ENCODE measurements at places on chromosomes 16 and 17. TPM values are rescaled to one million over a fixed set of nuclear protein-coding genes. Genes with fewer than 3 reads are reported as not detected.

LRRC37A2 gene
- 2.3 TPM for total RNA-seq

C16orf46 gene
- 0.90 TPM for total RNA-seq

PRAC1 gene
- not detected for total RNA-seq

TBC1D3E gene
- not detected for total RNA-seq

MYH3 gene
- 0.45 TPM for total RNA-seq

CCL5 gene
- not detected for total RNA-seq

ATF7IP2 gene
- 1.1 TPM for total RNA-seq

PRSS8 gene
- total RNA-seq = not detected

MT1H gene
- not detected for total RNA-seq

KCTD19 gene
- not detected for total RNA-seq

IRX3 gene
- total RNA-seq = 1.8 TPM

CSH2 gene
- total RNA-seq = not detected

KRTAP4-3 gene
- not detected for total RNA-seq

KRT15 gene
- 0.63 TPM for total RNA-seq

AANAT gene
- not detected for total RNA-seq

ATAD5 gene
- total RNA-seq = 10.4 TPM

KRTAP2-2 gene
- total RNA-seq = not detected

GSDMA gene
- total RNA-seq = not detected

ABCA6 gene
- 192 TPM for total RNA-seq

PLA2G10 gene
- not detected for total RNA-seq

SCIMP gene
- total RNA-seq = not detected

CDT1 gene
- 0.82 TPM for total RNA-seq

KRT27 gene
- total RNA-seq = not detected

C16orf96 gene
- not detected for total RNA-seq

MLKL gene
- 10.8 TPM for total RNA-seq

RDM1 gene
- total RNA-seq = not detected

MT2A gene
- 114 TPM for total RNA-seq

CIBAR2 gene
- not detected for total RNA-seq

FBXW10B gene
- not detected for total RNA-seq

TAC4 gene
- total RNA-seq = not detected

CDH3 gene
- not detected for total RNA-seq

SOX8 gene
- 0.33 TPM for total RNA-seq

All from fibroblast of the aortic adventitia (primary cell).